Adipocyte (in vitro differentiated cells): ENCODE measurements at places on chromosomes 5 and 9.

- no peak for DNase-seq
Observed at GRCh38 chr9:83646500-83647239, 23.7 kb downstream of the IDNK start.

DNA sequence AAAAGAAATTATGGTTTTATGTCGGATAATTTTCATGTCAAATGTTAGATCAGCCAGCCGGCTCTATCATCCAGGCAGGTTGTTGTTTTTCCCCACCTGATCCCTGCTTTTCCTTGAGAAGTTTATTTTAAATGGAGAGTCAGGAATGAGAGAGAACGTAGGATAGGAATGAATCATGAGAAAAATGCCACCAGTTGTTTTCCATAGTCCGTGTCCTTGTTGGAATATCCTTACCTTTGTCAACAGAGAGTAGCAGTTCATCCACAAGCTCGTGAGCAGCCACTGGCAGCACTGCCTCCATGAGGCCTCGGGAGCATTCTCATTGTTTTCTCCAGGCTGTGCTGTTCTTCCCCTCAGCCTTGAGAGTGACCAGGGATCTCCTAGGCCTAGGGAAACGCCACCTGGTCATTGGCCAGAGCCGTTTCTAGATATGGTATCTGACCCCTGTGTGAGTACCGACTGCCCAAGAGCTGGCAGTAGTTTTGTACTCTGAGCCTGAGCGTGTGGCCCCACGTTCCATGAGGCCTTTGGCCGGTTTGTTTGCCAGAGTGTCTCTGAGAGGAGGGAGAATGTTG lies 293.3 kb downstream of the FANCC start:
- no peak for DNase-seq

DNA sequence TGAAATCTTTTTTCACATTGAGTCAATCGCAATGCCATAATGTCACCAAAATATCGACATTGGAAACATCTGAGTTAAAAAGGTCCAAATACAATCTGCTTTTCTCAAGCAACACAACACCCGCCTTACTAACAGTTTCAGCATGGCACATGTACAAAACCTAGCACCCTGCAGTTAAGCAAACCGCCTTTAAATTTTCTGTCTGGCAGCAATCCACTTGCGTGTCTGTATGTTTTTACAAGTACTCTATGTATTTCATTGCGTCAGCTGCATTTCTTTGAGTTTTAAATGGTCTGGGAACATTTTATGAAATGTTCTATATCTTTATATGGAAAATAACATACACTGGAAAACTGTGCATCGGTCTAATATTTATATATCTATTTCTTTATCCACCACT lies 134.6 kb downstream of the DENND1A start:
- no peak for DNase-seq

DNA sequence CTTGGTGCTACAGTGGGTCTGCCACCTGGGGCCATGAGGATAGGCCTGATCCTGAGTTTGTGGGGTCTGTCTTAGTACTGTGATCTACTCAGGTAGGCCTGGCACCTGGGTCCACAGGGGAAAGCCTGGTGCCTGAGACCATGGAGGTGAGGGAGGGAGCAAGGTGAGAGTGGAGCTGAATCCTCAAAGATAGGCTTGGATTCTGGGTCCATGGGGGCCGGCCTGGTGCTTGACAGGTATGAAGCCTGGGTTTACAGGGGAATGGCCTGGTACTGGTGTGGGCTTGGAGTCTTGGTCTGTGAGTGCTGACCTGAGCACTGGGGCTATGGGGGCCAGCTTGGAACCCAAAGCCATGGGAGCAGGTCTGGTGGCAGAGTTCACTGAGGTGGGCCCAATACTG lies 439.2 kb upstream of the SMARCA2 start:
- DNase-seq = no peak

GRCh38 chr5:59685191-59685530 lies 208.4 kb downstream of the PDE4D start:
- no peak for DNase-seq

DNA sequence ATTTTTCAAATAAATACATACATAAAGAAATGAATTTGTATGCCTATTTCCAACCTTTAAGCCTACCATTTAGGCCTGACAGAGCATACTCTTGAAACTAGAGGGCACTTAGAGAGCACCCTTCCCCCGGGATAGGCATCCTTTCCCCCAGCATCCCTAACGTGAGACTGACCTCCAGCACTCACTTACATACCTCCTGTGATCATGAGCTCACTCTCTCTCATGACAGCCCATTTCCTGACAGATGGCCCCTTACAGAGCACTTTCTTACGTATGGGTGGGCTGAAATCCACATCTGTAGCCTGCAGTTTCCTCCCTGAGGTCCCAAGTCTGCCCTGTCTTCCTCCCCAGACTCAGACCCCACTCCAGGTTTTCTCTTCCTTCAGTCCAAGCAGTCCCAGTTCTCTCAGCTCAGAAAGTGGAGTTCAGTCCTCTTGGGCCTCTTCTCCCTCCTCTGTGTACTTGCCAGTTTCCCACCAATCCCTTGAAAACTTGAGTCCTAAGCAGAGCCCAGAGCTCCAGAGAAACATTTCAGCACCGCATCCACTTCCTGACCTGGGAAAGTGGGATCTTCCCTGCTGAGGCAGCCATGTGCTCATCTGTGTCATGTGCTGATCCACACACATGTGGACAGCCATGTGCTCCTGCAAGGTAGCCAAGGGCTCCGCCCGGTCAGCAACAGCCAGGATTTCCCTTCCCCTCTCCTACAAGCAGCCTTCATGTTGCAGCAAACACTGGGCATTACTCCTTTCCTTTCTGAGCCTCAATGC lies 2.2 kb upstream of the CDX1 start:
- DNase-seq = no peak

- peak; percentile 35 for DNase-seq
Observed at GRCh38 chr5:119291877-119292276, 63.9 kb upstream of the TNFAIP8 start.

DNA sequence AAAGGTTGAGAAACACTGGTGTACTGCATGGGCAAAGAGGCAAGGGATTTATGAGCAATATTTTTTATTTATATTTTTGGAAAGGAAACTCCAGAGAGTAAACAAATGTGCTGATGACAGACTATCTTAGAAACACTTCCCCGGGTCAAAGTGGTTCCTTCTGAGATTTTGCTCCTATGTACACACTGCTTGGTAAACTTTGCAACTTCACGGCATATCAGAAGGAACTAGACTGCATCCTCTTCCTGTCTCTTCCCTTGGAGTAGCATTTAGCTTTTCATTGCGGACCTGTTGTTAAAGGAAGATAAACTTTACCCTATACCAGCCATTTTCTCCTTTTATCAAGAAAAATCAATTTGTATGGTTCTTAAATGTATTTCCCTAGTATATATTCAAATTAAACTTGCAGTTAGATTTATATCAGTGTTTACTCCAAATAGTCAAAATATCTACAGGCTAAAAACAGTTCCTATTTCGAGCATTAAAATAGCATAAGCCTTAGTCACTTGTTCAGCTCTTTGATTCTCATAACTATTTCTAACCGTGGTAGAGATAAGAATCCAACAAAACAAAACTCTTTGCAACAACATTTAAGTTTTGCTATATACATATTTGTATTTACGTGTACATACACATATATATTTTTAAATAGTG lies 48.0 kb upstream of the LRRC19 start:
- peak; percentile 26 for DNase-seq

DNA sequence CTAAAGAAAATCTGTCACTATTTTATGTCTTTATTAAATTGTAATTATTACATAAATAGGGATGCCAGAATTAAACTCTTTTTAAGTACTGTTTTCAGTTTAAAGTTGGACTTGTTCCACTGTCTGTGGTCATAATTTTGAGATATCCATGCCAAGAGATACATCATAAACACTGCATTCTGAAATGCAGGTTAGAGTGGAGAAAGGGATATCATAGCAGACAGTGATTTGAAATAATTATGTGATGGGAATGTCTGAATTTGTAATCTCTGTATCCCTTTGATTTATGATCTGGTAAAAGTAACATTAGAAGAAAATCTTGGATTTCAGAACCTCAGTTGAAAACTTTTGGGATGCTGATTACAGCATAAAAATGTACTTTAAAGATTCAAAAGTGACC lies 222.1 kb downstream of the GOLPH3 start:
- DNase-seq = no peak

- peak; percentile 84 for DNase-seq
Observed at GRCh38 chr9:36023260-36024048, 13.3 kb upstream of the RECK start.

- DNase-seq = no peak
Observed at GRCh38 chr9:78698371-78698770, 401.4 kb downstream of the PSAT1 start.

DNA sequence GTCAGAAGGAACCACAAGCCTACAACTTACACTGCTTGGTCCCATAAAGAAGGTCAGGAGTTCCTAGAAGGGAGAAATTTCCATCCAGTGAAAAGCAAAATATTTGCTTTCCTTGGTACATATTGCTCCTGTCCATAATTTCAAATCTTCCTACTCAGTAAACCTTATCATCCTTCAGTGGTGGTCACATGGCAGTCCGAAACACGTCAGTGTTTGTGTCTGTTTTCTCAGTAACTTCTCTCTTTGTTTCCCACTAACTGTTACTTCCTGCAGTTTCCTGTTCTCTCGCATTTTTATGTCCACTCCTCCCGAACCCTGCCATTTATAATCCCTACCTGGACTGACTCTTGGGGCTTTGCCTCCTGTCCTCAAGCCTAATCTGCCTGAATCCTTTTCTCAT lies 129.1 kb downstream of the FANCC start:
- DNase-seq = no peak

DNA sequence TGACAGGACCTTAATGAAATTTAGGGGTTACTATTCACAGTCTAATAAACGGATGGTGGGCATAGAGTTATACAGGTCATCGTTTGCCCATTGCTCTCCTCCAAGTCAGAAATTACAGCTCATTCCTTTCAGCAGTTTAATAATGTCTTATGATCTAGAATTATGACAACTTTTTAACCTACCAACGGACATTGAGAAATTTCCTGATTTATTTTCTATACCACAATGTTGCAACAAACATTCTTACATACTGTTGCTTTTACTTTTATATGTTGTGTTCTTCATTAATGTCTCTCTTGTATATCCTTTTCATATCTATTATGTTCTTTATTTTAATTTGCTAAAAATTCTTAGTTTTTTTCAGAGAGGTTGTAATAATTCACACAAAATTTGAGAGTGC lies 152.8 kb upstream of the PRLR start:
- DNase-seq = no peak

DNA sequence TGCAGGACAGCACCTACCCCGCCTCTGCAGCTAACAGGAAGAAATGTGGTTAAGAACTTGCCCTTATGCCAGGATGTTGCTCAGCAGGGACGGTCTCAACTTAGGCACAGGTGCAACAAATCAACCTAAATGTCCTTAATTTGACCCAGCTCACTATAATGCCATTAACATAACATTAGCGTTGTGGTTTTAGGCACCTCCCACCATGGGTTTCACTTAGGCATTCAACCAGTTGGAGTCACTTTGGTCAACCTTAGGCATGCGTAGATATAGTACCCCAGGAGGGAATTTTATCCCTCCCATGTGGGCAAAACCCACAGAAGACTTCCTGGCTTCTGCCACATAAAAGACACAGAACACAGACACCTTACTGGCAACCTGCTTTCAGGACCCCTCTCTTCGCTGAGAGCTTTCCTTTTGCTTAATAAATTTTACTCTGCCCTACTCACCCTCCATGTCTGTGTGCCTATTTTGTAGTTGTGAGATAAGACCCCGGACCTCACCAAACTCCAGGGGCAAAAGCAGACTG lies 8.7 kb upstream of the ERAP1 start:
- DNase-seq = no peak

- DNase-seq = no peak
Observed at GRCh38 chr5:15547261-15547839, 47.4 kb downstream of the FBXL7 start.

DNA sequence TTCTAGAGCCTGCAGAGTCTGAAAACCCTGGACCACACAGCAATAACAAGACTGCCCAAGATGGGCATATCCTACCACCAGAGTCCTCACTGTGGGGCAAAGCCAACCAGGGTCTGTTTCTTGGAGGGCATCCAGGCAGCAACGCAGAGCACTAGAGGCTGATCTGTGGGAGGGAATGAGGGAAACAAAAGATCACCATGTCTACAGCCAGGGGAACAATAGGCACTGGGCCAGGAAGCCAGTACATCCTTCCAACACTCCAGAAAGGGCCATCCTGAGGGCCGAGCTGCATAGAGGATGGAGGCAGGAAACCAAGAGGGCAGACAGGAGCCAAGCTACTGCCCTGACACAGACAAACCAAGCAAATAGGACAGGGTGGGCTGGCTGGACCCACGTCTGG lies 416.1 kb upstream of the IRX4 start:
- no peak for DNase-seq

DNA sequence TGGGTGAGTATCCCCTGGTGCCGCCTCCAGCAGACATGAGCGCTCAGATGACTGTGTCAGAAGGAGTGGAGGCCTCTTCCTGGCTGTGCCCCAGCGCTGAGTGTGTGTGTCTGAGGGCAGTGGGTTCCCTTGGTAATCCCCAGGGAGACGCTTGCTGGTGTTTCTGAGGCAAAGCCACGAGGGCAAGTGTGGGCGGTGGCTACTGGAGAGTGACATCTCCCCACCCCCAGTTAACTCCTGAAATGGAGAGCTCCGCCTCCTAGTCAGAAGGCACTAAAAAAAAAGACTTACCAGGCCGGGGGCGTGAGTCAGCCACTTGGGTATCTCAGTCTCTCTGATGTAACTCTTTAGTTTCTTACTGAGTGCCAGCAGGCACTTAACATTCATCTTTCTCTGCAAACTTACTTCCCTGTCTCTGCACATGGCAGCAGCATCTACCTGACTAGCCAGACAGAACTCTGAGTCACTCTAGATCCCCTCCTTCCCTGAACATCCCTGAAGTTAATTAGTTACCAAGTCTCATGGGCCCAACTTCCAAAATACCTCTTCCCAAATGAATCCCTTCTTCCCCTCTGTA lies 19.3 kb downstream of the ORM2 start:
- peak; percentile 92 for DNase-seq

GRCh38 chr9:76717176-76717575 lies 47.1 kb upstream of the PCA3 start:
- no peak for DNase-seq

DNA sequence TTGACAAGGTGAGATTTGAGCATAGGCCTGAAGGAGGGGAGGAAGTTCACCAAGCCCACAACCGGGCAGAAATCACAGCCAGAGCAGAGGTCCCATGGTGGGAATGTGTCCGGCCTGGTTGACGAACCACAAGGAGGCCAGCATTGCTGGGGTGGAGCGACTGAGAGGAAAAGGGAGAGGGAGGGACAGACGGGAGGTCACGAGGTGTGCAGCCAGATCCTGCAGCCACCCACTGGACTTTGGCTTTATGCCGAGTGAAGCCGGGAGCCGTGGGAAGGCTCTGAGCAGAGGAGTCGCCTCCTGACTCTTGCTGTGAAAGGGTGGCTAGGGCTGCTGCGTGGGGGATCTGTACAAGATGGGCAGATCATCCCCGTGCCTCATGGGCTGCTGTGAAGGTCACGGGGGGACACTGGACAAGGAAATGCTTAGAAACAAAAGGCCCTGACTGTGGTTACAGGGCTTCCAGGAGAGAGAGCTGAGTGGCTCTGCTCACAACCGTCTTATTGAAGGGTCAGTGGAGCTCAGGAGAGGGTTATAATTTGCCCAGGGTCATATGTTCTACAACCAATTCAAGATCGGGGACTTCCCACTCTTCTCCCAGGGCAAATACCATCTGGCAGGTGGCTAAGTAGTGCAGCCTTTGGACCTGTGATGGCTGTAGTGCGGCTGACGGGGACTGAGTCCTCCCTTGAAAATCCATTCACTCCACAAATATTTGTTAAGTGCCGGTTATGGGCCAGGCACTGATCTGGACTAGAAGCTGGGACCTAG lies 15.6 kb upstream of the CD74 start:
- no peak for DNase-seq

GRCh38 chr9:19682397-19682796 lies 106.4 kb downstream of the SLC24A2 start:
- DNase-seq = no peak
